ENCODE measurements at places on chromosomes 16 and 17. TPM values are rescaled to one million over a fixed set of nuclear protein-coding genes. Genes with fewer than 3 reads are reported as not detected.

Gene KRTAP2-2
- total RNA-seq: not detected

Gene ZNRF1
- 49.6 TPM for total RNA-seq

Gene COG7
- 17.5 TPM for total RNA-seq

GRCh38 chr16:85275533-85276249 is 163.4 kb upstream of the CIBAR2 start:
- DNase-seq: peak; percentile 79

- DNase-seq: no peak
Observed at GRCh38 chr16:89166696-89167424, 4.7 kb upstream of the CDH15 start.

GRCh38 chr17:63626551-63627180 is 4.4 kb downstream of the MAP3K3 start:
- no peak for DNase-seq

- DNase-seq: no peak
Observed at GRCh38 chr17:45960311-45960710, 38.7 kb upstream of the STH start.
